ENCODE measurements at places on chromosomes 2 and 18. TPM values are rescaled to one million over a fixed set of nuclear protein-coding genes. Genes with fewer than 3 reads are reported as not detected.

The ALKAL2 gene
- not detected for total RNA-seq

The TTC21B gene
- 6.9 TPM for total RNA-seq

The KCNS3 gene
- 3.7 TPM for total RNA-seq

The MC5R gene
- not detected for total RNA-seq

DNA sequence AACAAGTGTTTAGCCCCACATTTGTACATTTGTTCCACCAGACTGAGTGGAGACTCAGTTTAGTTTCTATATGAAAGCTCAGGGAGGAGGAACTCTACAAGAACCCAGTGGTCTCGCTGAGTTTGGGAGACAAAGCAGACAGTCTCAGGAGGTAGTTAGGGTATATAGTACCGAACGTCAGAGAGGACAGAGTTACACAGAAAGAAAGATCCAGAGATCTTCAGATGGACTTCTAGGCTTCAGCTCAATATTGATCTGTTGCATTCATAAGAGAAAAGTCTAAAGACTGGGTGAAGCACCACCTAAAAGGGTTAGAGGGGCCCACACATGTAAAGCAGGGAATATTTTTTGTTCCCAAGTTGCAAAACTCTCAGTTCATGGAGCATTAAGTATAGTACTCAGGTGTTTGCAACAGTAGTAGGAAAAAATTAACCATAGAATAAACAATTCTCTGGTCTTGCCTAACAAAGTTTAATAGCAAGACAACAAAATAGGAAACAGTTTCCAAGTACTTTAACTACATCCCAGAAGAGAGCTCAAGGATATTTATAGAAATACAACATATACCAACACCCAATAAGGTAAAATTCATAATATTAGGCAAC, 4.2 kb downstream of the TFPI start:
- DNase-seq = no peak

DNA sequence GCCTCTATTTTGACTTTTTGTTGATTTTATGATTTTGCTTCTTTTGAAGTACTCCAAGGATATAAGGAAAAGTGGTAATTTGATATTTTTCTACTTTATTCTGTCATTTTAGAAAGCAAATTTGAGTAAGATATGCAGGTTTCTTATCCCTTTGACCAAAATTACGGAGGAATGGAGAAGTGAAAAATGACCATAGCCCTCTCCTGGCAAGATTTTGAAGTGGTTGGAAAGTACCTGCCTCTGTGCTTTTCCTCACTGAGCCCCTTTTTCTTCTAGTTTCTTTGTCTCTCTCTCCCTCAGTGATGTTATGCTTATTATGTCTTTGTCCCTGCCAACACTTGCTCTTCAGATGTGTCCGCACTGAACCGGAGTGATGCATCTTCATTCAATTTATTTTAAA, 898.1 kb downstream of the EPHA4 start:
- no peak for DNase-seq

DNA sequence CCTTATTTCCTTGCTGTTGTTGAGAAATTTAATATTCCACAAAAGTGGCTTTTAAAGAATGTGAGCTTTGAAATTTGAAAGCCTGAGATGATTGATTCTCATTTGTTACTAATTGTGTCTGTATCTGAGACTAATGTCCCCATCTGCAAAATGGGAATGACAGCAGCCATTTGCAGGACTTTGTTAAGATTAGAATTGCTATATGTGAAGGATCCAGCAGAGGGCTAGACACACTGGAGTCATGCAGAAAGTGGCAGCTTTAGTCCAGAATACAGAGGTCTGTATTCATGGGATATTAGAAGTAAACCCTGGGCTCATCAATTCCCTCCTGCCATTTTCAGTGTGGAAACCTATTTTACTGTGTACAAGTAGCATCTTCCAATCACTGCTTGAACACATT, 296.5 kb upstream of the GYPC start:
- DNase-seq = no peak

DNA sequence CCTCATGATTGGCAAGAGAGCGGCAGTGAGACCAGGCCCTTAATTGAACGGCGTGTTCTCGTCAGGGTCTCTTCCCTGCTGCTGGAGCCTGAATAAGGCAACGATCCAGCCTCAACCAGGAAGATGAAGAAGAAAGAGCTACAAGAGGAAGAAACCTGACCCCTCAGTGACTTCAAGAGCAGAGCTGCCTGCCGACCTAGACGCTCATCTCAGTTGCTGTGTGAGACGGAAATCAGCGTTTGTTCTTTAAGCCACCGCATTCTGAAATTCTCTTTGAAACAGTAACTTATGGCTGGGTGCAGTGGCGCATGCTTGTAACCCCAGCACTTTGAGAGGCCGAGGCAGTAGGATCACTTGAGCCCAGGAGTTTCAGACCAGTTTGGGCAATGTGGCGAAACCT, 29.6 kb upstream of the KCNG3 start:
- no peak for DNase-seq

- DNase-seq = no peak
These were observed 8.8 kb upstream of the ADI1 start for GRCh38 chr2:3527886-3528785.

- peak; percentile 46 for DNase-seq
These were observed 8.1 kb downstream of the PFN4 start for GRCh38 chr2:24115057-24115456.

DNA sequence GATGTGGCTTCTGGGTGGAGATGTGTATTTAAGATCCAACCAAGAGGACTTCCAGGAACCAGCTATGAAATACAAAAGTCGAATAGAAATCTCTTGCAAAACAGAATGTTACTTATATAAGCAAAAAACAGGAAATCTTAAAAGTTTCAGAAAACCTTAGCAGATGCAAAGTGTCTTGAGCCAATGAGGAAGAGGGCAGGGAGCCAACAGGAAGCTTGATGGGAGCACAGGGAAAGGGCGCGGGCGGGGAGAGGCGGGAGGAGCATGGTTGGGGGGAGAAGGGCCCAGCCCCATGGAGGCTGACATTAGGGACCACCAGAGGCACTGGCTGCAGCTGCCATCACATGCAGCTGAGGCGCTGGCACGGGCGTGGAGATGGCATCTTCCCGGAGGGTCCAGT, 203.3 kb downstream of the SNTG2 start:
- DNase-seq = no peak

DNA sequence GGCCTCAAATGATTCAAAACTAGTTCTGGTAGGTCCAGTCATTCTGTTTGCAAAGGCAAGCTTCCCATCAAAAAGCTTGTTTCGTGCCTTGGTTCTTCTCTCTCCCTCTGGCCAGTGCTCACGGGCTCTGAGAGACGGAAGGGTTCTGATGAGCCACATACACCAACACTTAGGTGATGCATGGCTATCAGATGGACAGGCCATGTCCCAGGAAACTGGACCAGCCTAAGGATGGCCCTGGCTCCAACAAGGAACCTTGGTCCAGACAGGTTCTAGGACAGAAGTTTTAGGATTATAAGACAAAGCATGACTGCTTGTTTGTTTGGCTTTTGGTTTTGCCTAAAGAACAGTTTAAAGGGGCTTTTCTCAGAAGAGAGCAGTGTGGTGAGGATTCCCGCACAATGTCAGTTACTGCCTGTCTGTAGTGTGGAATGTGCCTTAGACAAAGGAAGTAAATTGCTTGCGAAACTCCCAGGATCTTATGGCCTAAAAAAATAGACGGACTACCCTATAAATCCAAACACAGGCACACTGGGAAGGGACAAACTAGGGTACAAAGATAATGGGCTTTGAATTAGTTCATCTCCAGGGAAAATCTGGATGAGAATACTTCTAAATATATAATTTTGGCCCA, 10.3 kb downstream of the CYP1B1 start:
- DNase-seq = no peak

DNA sequence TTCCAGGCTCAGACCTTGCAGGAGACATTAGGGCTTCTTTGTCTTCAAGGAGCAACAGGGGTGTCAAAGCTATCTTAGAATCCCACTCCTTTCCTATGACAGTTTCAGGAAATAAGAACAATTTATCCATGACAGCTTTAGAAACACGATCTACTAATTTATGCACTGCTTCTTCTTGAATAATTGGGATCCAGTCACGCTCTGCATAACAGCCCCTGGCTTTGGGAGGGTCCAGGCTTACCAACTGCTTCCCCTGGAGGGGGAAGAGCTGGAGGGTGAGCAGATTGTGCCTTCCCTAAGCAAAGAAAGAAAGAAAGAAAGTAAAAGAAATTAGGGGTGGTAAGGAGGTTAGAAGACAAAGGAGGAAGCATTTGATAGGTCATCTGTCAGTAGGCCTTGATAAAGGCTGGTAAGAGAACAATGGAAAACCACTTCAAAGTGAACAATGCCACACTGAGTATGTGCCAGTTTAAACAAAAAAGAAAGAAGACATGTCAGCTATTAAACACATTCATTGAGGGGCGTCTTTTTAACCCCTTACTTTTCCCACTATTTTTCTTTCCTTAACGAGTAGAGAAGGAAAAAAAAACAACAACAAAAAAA, 327.6 kb downstream of the DCC start:
- no peak for DNase-seq

GRCh38 chr2:16320716-16321115, 344.9 kb downstream of the CYRIA start:
- DNase-seq = no peak

GRCh38 chr2:8833853-8834252, 3.6 kb downstream of the KIDINS220 start:
- no peak for DNase-seq

- no peak for DNase-seq
These were observed 144.1 kb upstream of the COPS8 start for GRCh38 chr2:236941551-236941950.

- no peak for DNase-seq
These were observed 323.2 kb upstream of the THSD7B start for GRCh38 chr2:136441979-136442714.
